ENCODE measurements at places on chromosomes 11 and 22.

DNA sequence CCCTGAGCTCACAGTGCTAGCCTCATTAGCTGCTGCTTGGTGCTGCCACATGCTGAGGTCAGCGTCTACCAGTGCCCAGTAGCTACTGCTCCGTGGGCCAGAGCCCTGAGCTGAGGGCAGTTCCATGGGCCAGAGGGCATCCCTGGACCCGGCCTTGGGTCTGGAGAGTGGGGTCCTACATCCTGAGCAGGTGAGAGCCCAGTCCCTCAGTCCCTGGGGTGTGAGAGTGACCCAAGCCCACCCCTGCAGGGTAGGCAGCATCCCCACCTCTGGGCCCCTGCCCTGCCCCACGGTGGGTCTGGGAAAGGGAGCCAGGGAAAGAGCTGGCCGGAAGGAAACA lies 9.8 kb downstream of the LMNTD2 start:
- no peak for DNase-seq

- no peak for DNase-seq
Measured at GRCh38 chr11:64314146-64314804, 3.1 kb downstream of the TRMT112 start.

DNA sequence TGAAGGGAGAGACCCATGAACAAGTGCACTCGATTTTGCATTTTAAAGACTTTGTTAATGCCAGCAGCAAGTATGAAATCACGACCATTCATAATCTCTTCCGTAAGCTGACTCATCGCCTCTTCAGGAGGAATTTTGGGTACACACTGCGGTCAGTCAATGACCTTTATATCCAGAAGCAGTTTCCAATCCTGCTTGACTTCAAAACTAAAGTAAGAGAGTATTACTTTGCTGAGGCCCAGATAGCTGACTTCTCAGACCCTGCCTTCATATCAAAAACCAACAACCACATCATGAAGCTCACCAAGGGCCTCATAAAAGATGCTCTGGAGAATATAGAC lies 5.9 kb downstream of the SERPIND1 start:
- DNase-seq, result no peak

DNA sequence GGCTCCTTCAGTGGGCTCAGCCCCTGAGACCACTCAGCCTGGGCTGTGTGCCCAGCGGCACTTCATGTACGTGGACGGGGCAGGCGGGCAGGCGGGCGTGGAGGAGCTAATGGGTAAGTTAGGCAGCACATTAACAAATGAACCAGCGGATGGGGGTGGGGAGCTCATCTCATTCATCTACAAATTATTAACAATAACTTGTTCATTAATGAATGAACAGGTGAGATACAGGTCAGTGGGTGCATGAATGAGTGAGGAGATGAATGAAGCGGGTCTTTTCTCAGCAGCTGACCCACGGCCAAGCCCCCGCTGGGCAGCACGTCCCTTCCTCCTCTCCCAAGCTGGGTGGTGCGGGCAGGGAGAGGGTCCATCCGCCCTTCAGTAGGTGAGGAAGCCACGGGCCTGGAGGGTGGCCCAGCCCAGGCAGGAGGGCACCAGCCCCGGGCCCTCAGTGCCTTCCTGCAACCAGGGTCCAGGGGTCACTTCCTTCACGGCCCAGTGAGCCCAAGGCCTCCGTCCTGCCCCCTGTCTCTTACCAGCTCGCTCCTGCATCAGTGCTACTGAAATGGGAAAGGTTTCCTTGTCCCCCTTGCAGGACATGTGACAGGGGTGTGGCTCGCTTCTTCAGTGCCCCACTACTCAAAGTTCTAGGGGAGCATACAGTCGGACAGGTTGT lies 60.5 kb upstream of the KCNQ1OT1 start:
- no peak for DNase-seq

DNA sequence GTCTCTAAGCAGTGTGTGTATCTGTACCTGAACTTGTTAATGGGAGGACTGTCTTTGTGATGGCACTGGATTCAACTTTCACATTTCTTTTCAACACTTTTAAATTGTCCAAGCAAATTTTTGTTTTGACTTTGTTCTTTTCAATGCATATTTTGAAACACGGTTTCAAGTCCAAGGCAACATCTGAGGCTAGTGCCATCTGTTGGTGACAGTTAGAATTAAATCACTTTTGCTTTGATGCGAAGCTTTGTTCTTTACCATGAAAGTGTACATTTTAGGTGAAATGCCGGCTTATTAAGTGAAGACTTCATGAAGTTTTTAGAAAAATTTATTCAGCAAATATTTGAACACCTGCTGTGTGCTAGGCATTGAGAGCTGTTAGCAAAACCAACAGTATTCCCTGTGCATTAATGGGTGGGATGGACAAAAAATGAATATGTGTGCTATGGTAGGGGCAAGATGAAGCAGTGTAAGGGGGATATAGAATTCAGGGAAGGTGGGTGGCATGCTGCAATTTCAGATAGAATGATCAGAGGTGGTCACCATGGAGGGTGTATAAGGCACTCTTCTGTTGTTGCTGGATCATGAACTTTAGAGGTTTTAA lies 70.2 kb downstream of the DDX10 start:
- peak; percentile 47 for DNase-seq

- DNase-seq, result no peak
Measured at GRCh38 chr22:18991138-18991432, 55.0 kb upstream of the PRODH start.

DNA sequence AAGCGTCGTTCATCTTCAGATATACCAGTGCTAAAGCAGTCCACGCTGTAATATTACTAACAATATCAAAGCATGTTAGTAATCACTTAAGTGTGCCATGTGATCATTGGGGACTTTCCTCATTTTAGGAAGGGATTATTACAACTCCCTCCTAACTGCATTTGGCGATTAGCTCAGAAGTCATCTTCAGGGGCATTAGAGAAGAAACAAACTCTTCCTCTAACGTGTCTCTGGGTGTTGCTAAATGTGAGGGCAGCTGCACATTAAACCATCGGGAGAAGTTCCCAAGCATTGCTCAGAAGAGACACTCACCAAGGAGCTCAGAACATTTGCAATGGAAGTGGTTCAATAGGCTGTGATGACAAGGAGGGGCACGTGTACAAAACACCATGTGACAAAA lies 17.2 kb downstream of the TESMIN start:
- DNase-seq, result peak; percentile 77

DNA sequence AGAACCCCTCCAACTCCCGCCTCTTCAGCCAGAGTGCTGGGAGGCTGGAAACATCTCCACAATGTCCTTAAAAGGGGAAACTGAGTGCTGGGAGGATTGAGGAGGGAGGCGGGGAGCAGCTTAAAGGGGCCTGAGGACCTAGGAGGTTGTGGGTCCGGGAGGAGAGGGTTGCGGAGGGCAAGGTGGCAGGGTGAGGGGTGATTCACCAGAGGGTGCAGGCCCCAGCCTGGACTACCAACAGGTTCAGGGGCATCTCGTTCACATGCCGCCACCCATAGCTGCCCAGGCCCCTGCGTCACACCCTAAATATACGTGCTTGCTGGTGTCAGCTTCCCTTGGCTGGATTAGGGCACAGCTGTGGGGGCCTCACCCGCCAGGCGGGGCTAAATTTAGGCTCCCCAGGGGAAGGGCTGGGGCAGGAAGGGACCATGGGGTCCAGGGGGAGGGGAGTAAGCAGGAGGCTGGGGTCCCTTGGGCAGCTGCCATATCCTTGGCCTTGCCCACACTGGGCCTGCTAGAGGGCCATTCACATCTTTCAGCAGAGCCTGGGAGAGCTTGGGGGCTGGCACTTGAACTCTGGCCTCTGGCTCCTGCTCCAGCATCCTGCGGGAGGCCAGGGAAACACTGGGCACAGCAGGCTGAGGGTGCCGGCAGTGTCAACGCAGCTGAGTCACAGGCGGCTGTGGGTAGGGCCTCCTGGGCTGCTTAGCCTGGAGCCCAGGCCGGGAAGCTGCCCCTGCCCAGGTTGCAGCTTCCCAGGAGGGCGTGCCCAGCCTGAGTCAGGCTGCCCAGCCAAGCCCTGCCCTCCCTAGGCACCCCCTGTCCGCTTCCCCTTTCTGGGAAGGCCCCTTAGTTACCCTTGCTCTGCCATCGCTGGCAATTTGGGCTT lies 1.3 kb downstream of the EHBP1L1 start:
- DNase-seq, result peak; percentile 96

DNA sequence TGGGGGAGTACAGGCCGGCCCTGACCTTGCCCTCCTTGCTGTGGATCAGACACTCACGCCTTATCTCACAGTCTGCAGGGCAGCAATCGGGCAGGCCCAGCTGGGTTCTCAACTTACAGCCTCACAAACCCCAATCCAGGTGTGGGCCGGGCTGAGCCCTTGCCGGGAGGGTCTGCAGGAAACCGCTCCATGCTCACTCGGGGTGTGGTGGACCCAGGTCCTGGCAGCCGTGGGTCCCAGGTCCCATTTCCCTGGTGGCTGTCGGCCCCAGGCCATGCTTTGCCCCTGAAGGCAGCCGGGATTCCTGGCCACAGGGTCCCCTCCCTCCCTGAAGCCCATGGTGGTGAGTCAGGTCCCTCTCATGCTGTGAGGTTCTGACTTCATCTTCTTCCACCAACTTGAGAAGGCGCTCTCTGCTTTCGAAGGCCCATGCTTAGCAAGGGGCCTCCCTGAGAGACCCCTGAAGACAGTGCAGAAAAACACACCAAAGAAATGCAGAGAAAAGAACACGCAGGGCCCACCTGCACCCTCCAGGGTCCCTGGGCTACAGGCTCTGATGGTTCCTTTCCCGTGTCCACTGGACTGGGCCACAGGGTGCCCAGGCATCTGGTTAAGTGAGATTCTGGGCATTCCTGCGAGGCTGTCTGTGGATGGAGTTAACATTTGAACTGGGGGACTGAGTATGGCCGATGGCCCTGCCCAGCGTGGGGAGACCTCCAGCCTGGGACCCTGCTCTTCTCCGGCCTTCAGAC lies 588.2 kb downstream of the BRD1 start:
- DNase-seq, result no peak

GRCh38 chr11:78902771-78903507 lies 328.3 kb upstream of the NARS2 start:
- no peak for DNase-seq

DNA sequence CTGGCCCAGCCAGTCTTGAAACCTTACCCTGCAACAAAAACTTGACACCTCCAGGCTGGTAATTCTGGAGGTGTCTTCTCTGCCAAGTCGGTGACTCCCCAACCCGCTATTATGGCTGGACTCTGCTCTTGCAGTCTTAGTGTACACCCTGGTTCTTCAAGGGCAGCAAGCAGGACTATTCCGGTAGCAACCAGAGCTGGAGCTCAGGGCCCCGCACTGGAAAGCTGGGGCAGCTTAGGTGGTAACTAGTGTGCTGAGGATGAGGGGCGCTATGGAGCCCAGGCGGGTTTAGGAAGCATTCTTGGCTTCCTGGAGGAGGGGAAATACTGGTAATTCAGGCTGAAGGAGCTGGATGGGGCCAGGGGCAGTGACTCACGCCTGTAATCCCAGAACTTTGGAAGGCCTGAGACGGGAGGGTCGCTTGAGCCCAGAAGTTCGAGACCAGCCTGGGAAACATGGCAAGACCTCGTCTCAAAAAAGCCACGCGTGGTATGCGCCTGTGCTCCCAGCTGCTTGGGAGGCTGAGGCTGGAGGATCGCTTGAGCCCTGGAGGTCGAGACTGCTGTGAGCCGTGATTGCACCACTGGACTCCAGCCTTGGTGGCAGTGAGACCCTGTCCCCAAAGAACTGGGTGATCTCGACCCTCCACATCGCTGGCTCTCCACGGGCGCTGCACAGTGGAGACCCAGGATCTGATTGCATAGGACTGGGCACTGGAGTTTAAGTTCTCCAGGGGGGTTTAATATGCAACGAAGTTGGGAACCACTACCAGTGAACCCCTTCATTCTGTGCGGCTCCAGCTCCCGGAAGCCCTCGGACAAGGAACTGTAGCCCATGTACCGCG lies 10.6 kb upstream of the AIFM3 start:
- DNase-seq, result no peak

DNA sequence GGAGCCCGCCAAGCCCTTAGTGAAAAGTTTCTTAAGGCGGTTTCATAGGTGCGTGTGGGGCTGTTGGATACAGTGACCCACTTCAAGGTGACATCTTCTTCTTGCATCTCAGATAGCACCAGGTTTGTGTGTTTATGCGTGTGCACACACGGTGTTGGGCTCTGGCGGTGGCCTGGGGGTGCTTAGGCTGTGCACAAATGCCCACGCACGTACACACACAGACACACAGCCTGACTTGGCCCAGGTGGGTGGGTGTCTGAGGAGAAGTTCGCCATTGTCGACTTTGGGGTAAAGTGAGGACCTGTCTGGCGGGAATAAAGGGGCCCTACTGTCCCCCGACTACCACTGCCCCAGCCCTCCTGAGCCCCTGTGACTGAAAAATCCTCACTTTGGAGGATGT lies 103.8 kb downstream of the KCNQ1 start:
- no peak for DNase-seq

- no peak for DNase-seq
Measured at GRCh38 chr11:35098855-35099254, 40.1 kb upstream of the CD44 start.

DNA sequence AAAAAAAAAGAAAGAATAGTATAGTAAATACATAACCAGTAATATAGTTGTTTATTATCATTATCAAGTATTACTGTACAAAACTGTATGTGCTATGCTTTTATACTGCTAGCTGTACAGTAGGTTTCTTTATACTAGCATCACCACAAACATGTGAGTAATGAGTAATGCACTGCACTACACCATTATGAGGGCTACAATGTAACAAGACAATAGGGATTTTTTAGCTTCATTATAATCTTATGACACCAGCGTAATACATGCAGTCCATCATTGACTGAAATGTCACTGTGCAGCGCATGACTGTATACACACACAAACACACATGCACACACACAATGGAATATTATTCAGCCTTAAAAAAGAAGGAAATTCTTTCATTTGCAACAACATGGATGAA lies 111.5 kb upstream of the ZBED5 start:
- DNase-seq, result peak; percentile 27

GRCh38 chr11:47003180-47003877 lies 66.8 kb downstream of the CSTPP1 start:
- peak; percentile 42 for DNase-seq

DNA sequence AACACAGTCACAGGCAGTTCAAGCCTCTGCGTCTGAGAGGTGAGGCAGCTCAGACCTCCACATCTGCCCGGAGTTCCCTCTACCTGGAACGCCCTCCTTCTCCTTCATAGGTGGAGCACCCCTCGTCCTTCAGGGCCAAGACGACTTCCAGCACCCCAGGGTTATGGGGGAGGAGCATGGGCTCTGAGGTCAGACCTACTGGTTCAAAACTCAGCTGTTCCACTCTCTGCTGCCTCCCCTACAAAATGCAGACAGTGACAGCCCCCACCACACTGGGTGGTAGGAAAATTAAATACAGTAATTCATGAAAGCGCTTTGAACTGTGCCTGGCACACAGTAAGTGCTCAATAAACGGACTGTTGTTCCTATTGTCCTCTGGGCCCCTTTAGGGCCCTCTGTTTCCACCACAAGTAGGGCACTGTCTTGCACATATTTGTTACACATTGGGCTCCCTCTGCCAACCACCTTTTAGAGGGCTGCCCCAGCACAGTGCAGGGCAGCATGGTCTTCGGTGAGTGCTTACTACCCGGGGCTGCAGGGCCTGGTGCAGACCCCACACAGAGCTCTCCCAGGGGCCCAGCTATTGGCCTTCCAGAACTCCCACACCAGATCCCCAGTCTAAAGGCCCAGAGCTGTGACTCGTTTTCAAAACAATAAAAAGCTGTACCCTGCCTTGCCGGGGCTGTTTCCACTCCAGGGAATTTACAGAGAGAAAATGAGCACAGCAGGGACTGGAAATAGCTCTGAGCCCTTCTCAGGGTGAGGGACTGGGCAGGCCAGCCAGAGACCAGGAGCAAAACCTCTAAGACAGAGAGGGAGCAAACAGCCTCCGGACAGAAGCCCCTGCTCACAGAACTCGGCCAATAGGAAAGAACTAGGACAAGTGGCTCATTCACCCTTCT lies 2.5 kb downstream of the TMEM184B start:
- no peak for DNase-seq

GRCh38 chr11:82975882-82976281 lies 74.3 kb downstream of the DDIAS start:
- no peak for DNase-seq

- peak; percentile 15 for DNase-seq
Measured at GRCh38 chr11:91220476-91221202, 997.8 kb upstream of the CHORDC1 start.
